Central memory CD4-positive, alpha-beta T cell (primary cell): ENCODE measurements at places on chromosomes 1 and 21.
A peak's percentile ranks its signal among the peaks of the same experiment; 100 is the strongest.

GRCh38 chr1:91601554-91602376 is 101.1 kb downstream of the CDC7 start:
- DNase-seq = no peak

GRCh38 chr1:39131940-39132339 is 72.6 kb upstream of the MACF1 start:
- no peak for DNase-seq

- DNase-seq = no peak
These were observed 94.0 kb upstream of the KCND3 start for GRCh38 chr1:112083487-112083886.

DNA sequence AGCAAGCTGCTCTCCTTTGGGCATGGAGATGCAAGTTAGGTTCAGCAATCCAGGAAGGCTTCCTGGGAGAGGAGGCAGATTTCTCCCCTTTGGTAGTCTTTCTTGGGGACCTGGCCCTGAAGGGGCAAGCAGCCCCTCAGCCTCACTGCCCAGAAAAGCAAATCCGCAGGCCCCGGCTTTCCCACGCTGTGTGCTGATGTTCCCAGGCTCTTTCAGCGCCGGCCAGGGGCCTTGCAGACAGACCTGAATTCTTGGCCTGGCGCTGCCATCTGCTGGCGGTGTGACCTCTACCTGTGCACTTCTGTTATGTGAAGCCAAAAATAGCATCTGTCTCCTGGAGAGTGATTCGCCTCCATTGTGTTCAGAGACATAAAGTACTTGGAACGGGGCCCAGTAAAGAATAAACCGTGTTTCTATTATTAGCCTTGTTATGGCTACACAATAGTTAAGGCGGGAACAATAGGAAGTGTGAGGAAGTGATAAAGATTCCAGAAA is 64.8 kb downstream of the ALPL start:
- DNase-seq = no peak

GRCh38 chr1:16459352-16459925 is 18.9 kb downstream of the NECAP2 start:
- DNase-seq = no peak

DNA sequence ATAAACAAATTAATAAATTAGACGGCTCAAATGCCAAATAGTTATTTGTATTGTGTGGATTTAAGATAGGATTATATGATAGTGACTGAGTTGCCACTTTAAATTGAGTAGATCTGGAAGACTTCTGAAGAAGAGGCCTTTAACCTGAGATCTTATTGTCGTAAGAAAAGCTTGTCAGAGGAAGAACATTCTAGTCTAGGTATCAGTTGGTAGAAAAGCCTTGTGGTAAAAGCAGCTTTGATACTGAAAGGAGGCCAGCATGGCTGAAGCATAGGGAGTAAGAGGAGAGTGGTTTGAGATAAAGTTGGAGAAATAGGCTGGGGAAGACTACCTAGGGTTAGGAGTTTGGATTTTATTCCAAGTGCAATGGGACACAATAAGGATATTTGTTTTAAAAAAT is 29.1 kb downstream of the SLC30A7 start:
- peak; percentile 34 for DNase-seq

DNA sequence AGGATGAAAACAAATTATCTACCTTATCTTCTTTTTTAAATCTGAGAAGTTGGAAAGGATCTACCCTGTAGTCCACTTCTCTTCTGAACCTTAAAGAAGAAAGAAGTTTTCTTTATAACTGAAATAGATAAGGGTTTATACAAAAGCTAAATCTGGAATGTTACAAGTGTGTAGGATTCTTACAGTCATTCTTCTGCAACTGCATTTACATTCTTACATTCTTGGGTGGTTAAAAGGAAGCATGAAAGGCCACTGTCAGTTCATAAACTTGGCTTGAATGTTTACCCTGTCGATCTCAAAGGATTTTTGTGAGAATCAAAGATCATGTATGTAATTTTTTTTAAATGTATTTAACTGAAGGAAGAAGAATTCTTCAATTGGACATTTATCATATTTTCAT is 142.1 kb upstream of the BRINP3 start:
- DNase-seq = no peak

- DNase-seq = no peak
These were observed 60.1 kb downstream of the EPB41 start for GRCh38 chr1:28974432-28974831.

DNA sequence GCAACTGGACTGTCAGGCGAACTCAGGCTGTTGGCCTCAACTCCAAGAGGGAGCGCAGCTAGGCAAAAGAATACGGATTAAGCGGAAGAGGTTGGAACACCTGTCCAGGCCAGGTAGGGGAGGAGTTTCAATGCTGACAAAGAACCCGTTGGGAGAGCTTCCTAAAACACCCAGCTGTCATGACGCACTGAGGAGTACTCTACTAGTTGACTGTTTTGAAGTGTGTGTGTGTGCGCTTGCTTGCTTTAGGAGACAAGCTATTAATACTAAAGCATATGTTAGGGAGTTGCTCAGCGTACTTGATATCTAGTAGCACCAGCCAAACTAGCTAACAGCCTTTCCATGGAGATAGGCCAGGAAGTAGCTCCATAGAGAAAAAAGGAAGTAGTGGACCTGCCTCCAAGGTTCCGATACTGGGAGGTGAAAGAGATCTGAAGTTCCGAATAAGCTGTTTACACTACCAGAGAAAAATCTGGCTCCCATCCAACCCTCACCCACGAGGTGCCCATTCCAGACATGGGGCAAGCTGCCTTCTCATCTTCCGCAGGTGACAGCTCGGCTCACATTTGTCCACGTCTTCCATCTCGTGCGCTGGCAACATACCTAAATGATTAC is 974 bp upstream of the FNBP1L start:
- DNase-seq = no peak

- no peak for DNase-seq
These were observed 50.7 kb upstream of the TRAPPC10 start for GRCh38 chr21:43961382-43961909.

DNA sequence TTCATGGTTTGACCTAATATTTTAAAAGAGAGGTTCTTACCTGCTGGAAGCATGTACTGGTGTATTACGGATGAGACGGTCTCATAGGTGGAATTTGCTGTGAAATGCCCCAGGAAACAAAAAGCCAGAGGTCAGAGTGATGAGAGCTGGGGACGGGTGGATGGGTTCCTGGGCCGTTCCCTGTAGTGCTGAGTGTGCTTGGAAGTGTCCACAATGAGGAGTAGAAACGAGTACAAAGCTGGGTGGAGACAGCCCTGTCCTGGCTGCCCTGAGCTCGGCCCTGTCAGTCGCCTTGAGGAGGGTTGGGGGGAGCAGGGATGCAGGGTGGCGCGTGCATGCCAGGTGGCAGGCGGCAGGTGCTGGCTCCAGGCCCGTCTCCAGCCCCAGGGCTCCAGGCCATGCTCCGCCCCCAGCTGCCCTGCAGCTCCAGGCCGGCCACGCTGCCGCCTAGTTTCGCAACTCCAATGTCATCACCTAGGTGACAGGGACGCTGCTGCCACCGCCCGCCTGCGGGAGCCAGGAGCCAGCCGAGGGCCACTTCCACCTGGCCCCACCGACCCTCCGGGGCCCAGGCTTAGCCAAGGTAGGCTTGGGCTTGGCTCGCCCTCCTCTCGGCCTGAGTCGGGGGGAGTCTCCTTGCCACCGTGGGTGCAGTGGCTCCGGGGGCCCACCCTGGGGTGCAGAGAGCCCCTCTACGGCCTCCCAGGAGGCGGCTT is 16.4 kb downstream of the TP73 start:
- no peak for DNase-seq

GRCh38 chr1:116842654-116843053 is 67.1 kb upstream of the PTGFRN start:
- DNase-seq = no peak

DNA sequence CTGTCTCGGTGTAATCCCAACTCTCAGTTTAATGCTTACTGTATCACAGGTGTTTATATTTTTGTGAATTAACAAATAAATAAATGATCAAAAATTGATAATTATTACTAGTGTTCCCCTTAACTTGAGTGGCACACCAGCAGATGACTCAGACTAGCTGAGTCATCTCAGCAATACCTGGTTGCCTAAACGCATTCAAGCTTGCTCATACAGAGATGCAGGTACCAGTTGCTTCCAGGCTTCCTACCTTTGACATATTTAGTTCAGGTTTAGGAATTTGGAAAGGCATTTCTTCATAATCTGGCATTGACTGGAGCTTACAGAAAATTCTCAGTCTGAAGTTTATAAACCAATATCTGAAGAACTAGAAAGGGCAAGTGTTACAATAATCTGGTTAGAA is 78.9 kb upstream of the LMO4 start:
- DNase-seq = no peak

DNA sequence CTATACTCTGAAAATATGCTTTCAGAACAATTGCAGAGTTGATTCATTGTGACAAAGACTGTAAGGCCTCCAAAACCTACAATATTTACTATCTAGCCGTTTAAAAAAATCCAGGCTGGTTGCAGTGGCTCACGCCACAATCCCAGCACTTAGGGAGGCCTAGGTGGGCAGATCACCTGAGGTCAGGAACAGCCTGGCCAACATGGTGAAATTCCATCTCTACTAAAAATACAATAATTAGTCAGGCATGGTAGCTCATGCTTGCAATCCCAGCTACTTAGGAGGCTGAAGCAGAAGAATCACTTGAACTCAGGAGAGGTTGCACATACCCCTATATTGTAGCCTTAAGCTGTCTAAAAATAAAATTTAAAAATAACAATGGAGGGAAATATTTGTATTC is 5.3 kb upstream of the TFF2 start:
- DNase-seq = no peak

DNA sequence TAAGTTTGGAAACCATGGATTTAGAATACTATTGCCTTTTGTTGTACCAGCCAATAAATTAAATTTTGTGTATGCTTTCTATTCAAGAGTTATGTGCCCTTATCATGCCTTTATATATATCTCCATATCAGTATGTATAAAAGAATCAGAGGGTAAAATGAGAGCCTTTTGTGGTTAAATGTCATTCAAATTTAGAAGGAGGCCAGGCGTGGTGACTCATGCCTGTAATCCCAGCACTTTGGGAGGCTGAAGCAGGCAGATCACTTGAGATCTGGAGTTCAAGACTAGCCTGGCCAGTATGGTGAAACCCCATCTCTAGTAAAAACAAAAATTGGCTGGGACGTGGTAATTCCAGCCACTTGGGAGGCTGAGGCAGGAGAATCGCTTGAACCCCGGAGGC is 88.9 kb downstream of the XPR1 start:
- no peak for DNase-seq

DNA sequence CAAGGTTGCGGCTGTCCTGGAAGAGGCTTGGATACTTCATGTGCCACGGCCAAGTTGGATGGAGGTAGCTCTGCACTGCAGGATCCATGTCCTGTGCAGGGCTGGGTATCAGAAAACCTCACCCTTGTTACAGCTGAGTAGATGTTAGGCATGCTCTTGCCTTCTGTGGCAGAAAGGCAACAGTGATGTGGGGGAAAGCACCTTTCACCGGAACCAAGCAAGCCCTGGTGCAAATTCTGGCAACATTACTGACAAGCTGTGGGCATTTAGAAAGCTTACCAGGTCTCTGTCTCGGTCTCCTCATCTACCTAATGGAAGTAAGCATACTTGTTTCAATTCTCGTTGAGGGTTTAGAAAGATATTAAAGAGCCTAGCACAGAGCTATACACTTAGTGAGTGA is 14.5 kb upstream of the CDCA8 start:
- no peak for DNase-seq

GRCh38 chr1:67644566-67644965 is 40.4 kb upstream of the GADD45A start:
- DNase-seq = no peak

GRCh38 chr1:199163670-199164069 is 524.8 kb downstream of the PTPRC start:
- DNase-seq = no peak

DNA sequence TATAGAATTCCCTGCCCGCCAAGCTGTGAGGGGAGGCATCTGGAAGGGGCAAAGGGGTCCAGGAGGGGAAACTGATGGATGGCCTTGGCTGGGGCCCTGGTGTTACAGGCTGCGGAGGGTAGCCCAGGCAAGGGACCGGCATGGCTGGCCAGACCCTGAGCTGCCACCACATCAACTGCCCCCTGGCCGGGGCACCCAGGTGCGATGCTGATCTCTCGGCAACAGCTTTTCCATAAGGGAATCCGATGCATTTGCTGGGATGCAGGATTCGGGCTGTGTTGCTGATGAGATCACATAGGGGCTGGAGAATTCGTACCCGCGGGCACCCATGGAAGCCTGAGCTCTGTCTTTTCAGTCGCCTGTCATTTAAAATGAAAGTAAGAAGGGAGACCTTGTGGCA is 73.7 kb downstream of the PRDM16 start:
- DNase-seq = no peak

DNA sequence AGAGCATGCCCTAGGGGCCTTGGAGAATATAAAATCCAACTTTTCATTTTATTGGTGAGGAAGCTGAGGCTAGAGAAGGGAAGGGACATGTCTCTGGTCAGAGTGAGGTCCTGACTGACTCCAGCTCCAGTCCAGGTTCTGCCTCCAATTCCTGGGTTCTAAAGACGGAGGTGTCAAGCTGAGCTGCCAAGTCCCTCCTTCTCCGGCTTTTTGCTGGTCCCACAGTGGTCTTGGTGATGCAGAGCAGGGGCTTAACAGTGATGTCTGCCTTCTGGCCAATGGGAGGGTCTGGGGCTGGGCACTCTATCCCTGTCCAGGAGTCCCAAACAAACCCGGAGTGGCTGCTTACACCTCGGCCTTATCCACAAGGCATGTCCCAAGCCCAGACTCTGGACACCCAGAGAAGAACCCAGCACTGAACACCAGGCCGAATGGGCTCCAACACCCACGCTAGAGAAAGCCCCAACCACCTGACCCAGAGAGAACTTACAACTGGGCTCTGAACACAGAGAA is 104.8 kb downstream of the EBNA1BP2 start:
- DNase-seq = no peak

DNA sequence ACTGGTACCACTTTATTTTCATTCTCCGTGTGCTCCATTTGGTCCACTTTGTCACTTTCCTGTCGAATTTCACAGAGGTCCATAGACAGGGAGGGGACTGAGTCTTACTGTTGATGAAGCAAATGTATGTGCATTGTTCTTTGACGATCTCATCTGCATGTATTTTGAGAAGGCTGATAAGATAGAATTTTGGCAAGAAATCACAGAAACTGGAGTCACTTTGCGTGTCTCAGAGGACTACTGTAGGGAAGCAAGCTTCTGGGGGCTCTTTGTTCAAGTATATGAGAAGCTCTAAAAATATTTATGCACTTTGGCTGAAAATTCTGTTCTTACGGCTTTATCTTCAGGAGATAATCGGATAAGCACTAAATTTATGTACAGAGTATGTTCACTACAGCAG is 78.1 kb downstream of the PCBP3 start:
- no peak for DNase-seq

DNA sequence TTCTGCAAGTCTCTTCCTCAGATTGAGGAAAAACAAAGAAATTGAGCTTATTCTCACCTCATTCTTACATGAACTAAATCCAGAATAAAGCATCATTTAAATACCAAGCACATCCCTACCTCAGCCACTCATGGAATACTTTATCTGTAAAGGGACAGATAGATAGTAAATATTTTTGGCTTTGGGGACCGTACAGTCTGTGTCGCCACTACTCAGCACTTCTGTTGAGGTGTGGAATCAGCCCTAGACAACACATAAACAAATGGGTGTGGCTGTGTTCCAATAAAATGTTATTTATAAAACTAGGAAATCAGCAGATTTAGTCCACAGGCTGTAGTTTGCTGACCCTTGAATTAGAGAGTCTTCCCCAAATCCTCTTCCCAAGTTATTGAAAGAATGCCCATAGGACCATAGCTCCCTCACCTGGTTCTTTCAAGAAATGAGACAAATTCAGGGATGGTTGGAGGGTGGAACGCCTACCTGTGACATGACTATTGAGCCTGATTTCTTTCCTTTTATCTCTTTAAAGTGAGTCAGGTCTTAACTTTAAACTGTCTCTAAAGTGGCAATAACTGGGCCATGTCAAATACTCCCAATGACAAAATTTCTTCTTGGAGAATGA is 878.5 kb downstream of the USP25 start:
- DNase-seq = no peak
